ENCODE measurements at places on chromosomes 5 and 9. TPM values are rescaled to one million over a fixed set of nuclear protein-coding genes. Genes with fewer than 3 reads are reported as not detected.

DNA sequence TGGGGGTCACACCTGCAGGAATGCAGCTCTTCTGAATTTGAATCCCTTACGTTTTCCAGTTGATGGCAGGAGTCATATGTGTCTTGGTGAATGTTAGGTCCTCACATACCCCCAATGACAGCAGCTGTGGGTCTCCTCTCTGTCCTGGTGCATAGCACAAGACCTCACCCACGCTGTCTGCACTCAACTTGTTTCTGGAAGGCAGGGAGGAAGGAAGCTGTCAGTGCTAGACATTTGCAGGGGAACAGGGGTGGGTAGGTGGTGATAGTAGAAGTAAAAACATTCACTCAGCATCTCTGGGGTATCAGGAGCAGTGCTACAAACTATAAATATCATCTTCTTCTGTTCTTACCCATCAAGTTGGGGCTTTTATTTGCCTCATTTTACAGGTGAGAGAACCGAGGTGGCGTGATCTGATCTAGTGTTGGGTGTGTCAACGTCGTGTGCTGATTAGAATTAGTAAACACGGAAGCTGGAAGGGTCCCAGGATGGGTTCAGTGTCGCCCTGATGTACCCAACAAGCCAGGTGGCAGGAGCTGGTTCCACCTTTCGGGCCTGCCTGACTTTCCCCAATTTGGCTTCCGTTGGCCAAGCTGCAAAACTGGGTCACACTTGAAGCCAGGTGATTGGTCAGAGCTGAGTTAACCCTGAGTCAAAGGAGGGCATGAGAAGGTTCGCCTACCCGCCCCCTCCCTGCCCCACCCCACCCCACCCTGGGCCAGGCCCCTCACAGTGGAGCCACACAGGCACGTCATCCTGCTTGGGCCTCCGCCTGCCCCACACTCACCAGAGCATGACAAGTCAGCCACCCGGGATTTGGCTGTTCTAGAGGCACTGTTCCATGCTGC, 15.8 kb downstream of the ERGIC1 start:
- DNase-seq: no peak

GRCh38 chr5:146732962-146733361, 145.6 kb downstream of the PPP2R2B start:
- DNase-seq: no peak

- DNase-seq: no peak
Observed at GRCh38 chr9:18493451-18493993, 19.6 kb downstream of the ADAMTSL1 start.

DNA sequence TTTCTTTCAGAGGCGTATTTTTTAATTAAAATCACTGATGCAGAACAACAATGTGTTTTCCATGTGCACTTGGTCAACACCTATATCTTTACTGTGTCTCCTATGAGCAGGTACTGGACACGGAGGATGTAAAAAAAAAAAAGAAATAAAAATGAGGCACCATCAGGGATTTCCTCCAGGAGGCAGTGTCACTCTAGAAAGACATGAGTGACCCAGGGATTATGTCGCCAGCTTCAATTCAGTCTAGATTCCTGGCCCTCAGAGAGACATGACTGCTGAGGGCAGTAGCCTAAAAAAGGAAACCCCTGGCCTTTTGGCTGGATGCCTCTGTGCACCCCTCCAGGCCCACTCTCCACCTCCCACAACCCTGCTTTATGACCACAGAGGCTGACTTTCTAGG, 18.3 kb upstream of the IL33 start:
- no peak for DNase-seq

GRCh38 chr5:143243103-143243502, 160.4 kb downstream of the NR3C1 start:
- no peak for DNase-seq

GRCh38 chr5:111582993-111583601, 70.8 kb upstream of the STARD4 start:
- DNase-seq: no peak

DNA sequence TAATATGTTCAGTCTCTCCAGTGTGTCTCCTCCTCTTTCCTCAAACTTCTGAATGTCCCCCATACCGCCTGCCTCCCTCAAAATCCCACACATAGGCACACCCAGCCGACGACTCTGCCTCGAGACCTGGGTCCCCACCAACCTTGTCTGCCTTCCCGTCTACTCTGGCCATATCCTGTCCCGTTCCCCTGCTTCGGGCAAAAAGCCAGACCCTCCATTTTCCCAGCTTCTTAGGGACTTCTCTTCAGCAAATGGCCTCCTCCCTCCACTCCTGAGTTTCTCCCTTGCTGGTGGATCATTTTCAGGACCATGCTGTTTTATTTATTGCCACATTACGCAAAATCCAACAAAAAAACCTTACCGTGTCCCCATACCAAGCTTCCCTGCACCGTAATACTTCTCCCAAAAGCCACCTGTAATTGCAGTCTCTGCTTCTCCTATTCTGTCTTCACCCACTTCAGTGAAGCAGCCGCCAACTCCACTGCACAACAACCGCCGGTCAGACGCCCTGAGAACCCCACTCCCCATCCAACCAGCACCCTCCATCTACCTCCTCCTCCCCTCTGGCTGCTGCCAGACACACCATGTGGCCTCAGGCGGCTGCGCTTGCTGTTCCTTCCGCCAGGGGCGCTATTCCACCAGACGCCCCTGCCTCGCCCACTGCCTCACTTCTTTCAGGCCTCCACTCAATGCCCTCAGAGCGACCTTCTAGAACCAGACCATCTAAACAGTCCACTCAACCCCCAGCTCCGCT, 117.0 kb downstream of the TRPM6 start:
- DNase-seq: peak; percentile 36

DNA sequence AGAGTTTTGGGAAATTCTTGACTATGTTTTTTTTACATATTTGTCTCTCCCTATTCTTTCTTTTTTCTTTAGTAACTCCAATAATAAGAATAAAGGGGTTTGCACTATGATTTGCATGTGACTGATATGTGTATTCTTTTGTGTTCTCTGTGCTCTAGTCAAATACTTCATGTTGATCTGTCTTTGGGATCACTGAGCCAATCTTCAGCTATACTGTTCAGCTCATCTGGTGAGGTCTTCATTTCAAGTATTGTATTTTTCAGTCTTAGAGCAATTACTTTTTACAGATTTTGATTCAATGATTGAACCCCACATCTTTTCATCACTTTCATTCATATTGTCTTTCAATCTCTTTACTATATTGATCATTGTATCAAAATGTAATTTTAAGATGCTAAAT, 58.1 kb upstream of the TAF11L2 start:
- no peak for DNase-seq

Gene SMIM33
- 0.23 TPM for total RNA-seq

Gene CCNO
- 0.27 TPM for total RNA-seq

Gene GFPT2
- total RNA-seq: not detected

Gene FOXD4L5
- total RNA-seq: 0.09 TPM

Data from activated T-helper 2 cell treated with anti-CD3 and anti-CD28 coated beads, Interferon-gamma antibody, Interleukin-2, Interleukin-4, amounts not matched to agents 10 μg/mL and 5 μg/mL and 100 μg/mL, durations not matched to agents 14 hours and 24 hours and 36 hours (primary cell).